ENCODE measurements at places on chromosomes 3 and 15. TPM values are rescaled to one million over a fixed set of nuclear protein-coding genes. Genes with fewer than 3 reads are reported as not detected.
A peak's percentile ranks its signal among the peaks of the same experiment; 100 is the strongest.

DNA sequence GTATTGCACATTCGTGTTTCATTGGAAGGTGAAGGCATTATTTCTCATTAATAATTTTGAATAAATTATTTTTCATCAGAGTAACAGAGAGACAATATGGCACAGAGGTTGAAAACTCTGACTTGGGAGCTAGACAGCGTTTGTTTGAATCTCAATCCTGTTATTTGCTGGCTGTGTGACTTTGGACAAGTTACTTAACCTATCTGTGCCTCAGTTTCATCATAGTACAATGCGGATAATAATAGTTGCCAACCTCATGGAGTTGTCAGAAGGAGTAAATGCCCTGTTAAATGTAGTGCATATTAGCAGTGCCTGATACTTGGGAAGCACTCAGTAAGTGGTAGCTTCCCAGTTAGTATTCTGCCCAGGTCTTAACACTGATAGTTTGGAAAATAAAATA is 151.7 kb downstream of the SPATA16 start:
- no peak for DNase-seq

DNA sequence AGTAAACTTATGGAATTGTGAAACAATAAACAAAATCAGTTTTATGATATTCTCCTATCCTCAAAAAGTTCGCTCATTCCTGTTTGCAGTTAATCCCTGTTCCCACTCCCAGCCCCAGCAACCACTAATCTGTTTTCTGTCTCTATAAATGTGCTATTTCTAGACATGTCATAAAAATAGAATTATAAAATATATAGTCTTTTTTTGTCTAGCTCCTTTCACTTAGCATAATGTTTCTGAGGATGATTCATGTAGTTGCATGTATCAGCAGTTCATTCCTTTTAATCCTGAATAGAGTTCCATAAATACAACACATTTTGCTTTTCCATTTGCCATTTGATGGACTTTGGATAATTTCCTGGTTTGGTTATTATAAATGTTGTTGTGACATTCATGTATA is 140.0 kb downstream of the KCNAB1 start:
- no peak for DNase-seq

DNA sequence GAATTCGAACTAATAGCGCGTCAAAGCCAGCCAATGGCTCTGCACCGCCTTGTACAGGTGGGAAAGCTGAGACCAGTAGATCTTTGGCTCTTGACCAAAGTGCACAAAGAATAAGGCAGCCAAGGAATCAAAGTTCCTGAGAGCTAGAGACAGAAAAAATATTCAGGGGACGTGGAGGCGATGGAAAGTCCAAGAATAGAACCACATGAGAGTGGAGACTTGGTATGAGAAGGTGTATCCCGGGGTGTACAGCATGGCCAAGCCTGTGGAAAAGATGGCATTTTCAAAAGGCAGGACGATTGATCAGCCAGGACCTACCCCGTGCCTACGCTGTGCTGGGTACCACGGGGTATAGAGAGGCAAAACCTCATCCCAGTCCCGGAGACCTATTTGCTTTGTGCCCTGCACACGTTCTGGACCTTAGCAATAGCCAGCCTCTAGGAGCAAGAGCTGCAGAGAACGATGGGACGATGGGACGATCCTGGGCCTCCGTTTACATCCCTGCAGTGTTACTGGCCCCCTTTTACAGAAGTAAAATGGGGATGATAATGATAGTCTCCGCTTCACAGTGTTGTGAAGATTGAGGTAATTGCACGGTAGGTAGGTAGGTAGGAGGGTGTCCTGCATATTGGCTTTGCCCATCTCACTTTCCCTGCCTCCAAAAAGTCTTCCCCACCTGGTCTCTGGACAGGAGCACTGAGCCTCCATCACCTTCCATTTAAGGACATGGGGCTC is 583 bp upstream of the RBSN start:
- DNase-seq: no peak

The CCR3 gene
- not detected for total RNA-seq

- DNase-seq: no peak
Measured at GRCh38 chr3:1830851-1831250, 267.8 kb upstream of the CNTN4 start.

The UBP1 gene
- total RNA-seq: 61.6 TPM

- no peak for DNase-seq
Measured at GRCh38 chr3:171226794-171227193, 200.3 kb upstream of the SLC2A2 start.

DNA sequence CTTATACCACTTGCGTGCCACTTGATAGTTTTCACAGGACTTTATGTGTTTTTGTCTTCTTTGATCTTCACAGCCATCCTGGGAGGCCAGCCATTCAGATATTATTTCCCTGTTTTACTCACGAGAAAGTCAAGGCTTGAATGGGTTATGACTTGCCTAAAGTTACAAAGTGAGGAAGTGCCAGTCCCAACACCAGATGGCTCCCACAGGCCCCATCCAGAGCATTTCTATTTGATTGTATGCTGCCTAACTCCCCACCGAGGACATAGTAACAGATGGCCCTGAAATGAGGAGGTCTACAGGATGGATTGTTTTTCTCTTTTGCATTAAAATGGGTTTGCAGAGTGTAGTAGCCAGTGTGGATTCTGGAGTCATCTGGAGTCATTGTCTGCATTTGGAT is 74.5 kb downstream of the SPTSSB start:
- DNase-seq: no peak

- no peak for DNase-seq
Measured at GRCh38 chr15:37037071-37037655, 63.2 kb downstream of the MEIS2 start.

The HRG gene
- not detected for total RNA-seq

GRCh38 chr15:62306851-62307504 is 141.9 kb upstream of the C2CD4B start:
- DNase-seq: no peak

DNA sequence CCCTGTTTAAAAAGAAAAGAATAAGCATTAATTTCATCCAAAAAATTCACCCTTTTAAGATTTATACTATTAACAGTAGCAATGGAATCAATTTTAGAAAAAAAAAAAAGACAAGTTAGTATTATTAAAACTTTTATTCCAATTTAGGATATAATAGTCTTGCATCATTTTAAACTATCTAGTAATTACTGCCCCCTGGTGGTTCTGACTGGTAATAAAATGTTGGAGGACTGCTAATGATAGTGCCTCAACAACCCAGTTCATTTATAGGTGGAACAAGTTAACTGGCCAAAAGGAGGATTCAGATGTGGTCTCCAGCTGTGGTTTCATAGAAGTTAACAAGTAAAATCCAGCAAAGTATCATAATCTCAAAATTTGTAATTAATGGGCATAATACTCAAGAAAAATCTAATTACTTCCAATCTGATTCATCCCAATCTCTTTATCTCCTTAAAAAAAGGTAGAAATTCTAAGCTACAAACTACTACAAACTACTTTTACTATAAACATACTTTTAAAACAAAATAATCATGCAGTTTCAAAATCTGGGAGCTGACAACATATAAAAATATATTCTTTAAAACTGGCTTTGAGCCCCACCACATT is 30.7 kb upstream of the WDR49 start:
- DNase-seq: peak; percentile 77

GRCh38 chr3:9692416-9692815 is 11.2 kb upstream of the CPNE9 start:
- DNase-seq: no peak

GRCh38 chr3:159882367-159882766 is 106.3 kb upstream of the IL12A start:
- DNase-seq: no peak

DNA sequence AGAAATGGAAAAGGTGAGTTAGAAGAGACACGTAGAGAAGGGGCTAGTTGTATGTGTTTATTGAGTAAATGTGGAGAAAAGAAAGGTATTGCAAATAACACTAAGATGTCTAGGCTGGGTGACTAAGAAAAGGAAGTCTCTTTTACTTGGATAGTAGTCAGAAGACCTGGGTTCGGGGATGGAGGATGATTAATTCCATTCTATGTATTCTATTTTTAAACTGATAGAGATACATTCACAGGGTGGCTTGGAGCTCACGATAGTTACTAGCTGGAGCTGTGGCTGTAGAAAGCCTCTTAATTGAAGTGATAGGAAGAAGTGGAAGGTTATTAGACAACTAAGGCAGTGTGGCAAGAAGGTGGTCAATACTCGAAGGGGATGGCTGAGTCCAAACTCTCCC is 65.9 kb upstream of the TNIK start:
- DNase-seq: no peak

The CSTA gene
- total RNA-seq: 1.2 TPM

- DNase-seq: no peak
Measured at GRCh38 chr15:85598718-85599398, 195.9 kb downstream of the KLHL25 start.

- no peak for DNase-seq
Measured at GRCh38 chr15:27065151-27065550, 94.2 kb downstream of the GABRG3 start.

Measured in CD4-positive, alpha-beta T cell (primary cell).